ENCODE measurements at places on chromosomes 1 and 21. TPM values are rescaled to one million over a fixed set of nuclear protein-coding genes. Genes with fewer than 3 reads are reported as not detected.

GRCh38 chr1:39761557-39762260 lies 9.4 kb downstream of the OXCT2 start:
- DNase-seq: no peak

GRCh38 chr21:46663754-46664153 lies 28.3 kb downstream of the PRMT2 start:
- no peak for DNase-seq

Gene FCER1G
- 2.2 TPM for total RNA-seq

DNA sequence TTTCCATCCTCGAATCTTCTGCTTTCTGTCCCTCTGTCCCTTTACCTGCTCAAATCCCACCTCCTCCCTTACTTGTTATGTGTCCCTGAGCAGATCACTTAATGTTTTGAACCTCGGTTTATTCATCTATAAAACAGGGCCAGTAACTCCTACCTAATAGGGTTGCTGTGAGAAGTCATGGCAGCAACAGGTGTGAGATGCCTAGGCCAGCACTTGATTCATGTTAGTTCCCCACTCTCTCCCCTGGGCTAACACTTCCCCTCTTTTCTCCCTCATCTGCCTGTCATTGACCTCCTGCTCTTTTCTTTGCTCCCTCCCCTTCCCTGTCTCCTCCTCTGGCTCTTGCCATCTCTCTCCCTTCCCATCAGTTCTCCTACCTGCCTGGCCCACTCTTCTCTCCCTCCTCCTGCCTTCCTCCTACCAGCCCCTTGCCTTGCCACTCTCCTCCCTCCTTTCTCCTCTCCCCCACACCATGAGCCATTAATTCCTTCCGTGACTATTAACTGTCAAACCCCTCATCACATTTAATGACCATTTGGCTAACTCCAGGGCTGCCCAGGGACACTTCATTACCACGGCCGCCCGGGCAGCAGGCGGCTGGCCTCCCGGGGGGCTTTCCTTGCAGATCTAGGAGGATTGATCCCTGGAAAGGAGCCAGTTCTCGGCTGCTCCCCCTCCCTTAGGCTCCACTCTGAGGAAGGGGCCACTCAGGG lies 90.6 kb upstream of the CD1D start:
- no peak for DNase-seq

Gene HSPA6
- total RNA-seq: 0.14 TPM

GRCh38 chr1:88998716-88999115 lies 6.3 kb upstream of the KYAT3 start:
- peak; percentile 22 for DNase-seq

- DNase-seq: peak; percentile 27
Measured at GRCh38 chr1:26387447-26387846, 14.9 kb upstream of the ZNF683 start.

Gene SPRR2A
- not detected for total RNA-seq

DNA sequence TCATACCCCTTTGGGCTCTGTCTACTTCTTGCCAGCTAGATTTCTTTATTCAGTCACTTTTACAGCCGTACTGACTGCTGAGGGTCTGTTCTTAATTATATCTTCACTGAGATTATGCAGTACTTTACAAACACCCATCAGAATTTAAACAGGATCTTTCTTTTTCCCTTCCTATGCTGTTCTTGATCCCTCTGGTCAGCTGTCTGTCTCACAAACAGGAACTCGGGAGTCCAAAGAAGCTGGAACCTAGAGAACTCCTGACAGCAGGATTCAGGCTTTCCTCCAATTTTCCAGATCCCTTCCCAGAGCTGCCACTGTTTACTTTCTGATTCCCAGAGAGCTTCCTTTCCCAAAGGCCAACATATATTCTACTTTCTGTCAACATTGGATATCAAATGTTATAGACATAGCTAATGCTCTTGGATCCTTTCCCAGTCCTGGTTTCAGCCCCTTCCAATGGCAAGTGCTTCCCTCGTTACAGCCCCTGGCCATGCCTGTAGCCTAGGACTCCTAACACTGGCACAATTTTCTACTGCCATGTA lies 59.5 kb downstream of the ATP2B4 start:
- DNase-seq: no peak

DNA sequence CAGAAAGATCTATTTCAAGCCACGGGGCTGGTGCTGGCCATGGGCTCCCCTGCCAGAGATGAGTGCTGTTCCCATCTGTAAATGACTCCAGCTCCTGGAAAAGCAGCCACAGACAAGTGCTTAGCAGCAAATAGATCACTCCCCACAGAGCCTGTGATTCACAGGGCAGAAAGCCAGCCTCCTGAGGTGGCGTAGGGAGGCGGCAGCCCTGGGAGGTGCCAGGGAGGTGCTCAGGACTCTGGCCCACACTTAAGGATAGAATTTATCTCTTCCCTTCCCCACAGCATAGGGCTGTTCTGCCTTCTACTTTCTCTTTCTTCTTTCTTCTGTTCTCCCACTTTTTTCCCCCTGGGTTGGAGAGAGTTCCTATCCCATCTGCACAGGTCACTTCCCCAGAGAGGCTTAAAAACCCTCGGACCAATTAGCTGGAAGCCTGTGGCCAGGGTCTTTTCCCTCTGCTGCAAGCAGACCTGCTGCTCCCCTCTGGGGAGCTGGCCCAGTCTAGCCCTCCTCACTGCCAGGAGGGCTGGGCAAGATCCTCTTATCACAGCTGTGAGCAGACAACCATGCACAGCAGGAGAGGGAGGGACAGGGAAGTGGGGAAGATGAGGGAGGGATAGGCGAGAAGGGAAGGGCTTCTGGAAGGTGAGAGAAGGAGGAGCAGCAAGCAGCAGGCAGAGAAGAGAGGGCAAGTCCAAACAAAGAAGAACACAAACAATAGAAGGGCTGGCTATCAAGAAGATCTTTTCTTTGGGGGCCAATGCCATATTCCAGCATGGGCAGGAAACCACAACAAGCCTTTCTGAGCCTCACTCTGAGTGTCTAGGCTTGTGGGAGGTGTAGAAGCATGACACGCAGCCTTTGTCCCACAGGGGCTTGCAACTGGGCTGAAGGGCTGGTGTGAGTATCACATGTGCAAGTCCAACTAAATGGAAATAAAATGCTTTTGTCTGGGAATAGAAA lies 41.0 kb downstream of the KCND3 start:
- DNase-seq: no peak

- DNase-seq: no peak
Measured at GRCh38 chr1:85328713-85329397, 52.4 kb upstream of the BCL10 start.

DNA sequence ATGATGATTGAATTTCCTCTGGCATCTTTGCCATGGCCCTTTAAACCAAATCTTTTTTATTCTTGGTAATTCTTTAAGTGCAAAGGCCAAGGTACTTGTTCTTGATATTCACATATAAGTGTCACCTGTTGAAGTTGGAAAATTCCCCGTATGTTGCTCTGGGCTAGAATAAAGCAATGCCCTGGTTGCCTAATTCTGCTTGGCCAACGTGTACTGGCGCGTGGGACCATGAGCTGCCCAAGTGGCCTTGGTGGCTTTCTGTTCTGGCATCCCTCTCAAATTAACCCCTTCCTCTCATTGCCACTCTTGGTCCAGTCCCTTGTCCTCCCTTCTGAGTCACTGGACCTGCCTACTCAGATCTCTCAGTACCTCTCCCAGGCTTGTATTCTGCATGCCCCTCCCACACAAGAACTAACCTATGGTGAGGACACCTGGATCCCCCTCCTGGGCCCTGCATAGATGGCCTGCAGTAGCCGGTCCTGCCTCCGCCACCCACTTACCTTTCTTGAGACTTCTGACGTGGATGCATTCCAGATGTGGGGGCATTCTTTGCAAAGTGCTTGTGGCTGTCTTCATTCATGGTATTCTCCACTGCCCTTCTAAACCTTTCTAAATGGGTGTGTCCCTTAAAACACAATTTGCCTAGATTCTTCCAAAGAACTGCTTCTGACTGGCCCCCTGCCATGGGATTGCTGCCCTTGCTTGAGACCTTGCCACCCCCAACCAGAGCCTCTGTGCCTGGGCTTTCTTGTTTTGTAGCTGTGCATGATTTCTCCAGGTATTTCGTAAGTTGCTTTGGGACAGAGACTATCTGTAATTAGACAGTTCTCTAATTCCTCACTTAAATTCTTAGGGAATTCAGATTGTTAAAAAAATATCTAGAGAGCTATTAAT lies 152.4 kb downstream of the GALNT2 start:
- DNase-seq: no peak

- no peak for DNase-seq
Measured at GRCh38 chr1:9340172-9340854, 47.6 kb downstream of the SPSB1 start.

DNA sequence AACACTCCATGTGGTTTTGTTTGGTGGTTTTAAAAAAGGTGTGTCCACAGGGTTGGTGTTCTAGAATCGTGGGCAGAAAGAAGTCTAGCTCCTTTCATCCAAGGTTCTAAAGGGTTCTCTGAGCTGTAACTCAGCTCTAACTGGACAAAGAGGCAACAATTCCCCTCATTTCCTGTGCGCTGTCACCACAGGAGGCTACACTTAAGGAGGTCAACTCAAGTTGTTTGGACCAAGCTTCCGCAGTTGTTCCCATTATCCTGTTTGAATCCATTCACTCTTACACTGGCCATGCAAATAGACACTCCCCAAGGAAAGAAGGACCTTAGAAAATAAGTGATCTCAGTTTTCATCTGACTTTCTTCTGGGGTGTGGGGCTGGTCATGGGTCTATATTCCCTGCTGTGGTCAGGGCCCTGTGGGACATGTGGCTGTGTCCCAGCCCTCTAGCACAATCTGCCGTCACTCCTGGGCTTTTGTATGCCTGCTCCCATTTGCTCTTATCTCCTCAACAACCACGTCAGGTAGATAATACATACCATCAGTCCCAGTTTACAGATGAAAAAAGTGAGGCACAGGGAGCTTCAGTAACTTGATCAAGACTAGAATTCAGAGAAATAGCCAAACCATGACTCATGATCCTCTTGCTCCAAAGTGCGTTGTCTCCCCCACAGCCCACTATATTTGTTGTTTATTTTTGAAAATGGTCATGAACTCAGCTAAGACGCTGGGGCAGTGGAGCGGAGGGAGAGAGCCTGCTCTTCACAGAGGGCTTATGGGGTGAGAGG lies 103.6 kb downstream of the RHOU start:
- DNase-seq: no peak

Gene FCGR3A
- not detected for total RNA-seq

DNA sequence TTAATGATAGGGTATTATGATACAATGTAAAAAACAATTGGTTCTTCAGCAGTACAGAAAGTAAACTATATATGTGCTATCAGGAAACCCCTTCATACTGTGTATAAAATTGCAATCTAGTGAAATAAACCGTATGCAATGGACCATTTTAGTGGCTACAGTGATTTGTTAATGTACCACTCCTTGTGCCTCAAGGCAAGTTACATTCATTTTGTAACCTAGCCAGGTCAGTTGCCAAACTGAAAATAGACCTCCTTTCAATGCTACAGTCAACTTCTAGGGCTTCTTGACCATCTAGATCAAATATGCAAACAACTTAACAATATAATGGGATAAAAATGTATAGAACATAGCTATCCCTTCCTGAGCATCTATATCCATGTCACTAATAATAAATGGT lies 52.0 kb upstream of the RAVER2 start:
- DNase-seq: no peak

Gene TCHHL1
- not detected for total RNA-seq

GRCh38 chr1:8554956-8555534 lies 237.1 kb downstream of the SLC45A1 start:
- peak; percentile 41 for DNase-seq

DNA sequence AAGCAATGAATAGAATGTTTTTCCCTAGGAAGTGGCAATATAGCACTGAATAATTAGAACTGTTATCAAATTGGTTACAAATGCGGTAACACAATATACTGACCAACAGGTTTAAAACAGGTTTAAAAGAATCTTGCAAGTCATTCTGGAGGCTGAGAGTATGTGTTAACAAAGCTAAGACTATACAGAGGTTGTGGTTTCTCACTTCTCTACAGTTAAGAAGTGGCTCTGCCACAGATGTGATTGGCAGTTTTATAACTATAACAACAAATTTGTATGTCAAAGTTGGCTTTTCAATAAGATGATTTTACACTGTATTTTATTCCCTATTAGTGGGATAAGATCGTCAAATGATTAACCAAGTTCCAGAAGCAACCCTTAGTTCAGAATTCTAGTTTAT lies 7.1 kb downstream of the ANGEL2 start:
- no peak for DNase-seq

- no peak for DNase-seq
Measured at GRCh38 chr1:155892796-155893195, 18.4 kb downstream of the RIT1 start.

- DNase-seq: no peak
Measured at GRCh38 chr1:237235091-237235490, 193.1 kb downstream of the RYR2 start.

Gene CD84
- 14.8 TPM for total RNA-seq

Gene SV2A
- 7.8 TPM for total RNA-seq

DNA sequence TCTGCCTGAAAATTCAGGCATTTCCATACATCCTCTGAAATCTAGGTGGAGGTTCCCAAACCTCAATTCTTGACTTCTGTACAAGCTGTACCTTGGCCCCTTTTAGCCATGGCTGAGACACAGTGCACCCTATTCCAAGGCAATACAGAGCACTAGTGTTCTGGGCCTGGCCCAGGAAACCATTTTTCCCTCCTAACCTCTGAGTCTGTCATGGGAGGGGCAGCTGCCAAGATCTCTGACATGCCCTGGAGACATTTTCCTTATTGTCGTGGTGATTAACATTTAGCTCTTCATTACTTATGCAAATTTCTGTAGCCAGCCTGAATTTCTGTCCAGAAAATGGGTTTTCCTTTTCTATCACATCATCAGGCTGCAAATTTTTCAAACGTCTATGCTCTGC lies 248.0 kb upstream of the RGS18 start:
- no peak for DNase-seq

GRCh38 chr1:153778051-153778823 lies 3.0 kb downstream of the SLC27A3 start:
- no peak for DNase-seq

Gene SLC2A5
- not detected for total RNA-seq

Gene C8A
- not detected for total RNA-seq

GRCh38 chr1:241332987-241333386 lies 24.0 kb downstream of the RGS7 start:
- DNase-seq: no peak

DNA sequence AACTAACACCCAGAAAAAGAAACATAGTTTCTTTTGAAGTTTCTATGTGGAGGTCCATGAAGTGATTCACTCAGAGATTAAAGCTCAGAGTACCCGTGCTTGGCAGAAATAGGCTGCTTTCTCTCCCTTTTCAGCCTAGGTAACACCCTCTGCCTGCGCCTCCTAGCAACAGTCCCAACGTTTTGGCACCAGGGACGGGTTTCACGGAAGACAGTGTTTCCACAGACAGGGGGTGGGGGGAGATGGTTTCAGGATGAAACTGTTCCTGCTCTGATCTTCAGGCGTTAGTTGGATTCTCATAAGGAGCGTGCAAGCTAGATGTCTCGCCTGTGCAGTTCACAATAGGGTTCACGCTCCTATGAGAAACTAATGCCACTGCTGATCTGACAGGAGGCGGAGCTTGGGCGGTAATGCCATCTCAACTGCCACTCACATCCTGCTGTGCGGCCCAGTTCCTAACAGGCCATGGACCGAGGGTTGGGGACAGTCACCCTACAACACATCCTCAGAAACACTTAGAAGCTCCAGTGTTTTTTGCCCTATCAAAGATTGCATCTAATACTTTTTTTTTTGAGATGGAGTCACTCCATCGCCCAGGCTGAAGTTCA lies 53.2 kb downstream of the CHML start:
- DNase-seq: no peak

Gene GBP4
- total RNA-seq: 30.8 TPM

Gene ZFP69B
- 4.6 TPM for total RNA-seq

All from activated CD4-positive, alpha-beta T cell treated with anti-CD3 and anti-CD28 coated beads for 36 hours (primary cell).